HFF-Myc (cell line): ENCODE measurements at places on chromosomes 6 and 20.

DNA sequence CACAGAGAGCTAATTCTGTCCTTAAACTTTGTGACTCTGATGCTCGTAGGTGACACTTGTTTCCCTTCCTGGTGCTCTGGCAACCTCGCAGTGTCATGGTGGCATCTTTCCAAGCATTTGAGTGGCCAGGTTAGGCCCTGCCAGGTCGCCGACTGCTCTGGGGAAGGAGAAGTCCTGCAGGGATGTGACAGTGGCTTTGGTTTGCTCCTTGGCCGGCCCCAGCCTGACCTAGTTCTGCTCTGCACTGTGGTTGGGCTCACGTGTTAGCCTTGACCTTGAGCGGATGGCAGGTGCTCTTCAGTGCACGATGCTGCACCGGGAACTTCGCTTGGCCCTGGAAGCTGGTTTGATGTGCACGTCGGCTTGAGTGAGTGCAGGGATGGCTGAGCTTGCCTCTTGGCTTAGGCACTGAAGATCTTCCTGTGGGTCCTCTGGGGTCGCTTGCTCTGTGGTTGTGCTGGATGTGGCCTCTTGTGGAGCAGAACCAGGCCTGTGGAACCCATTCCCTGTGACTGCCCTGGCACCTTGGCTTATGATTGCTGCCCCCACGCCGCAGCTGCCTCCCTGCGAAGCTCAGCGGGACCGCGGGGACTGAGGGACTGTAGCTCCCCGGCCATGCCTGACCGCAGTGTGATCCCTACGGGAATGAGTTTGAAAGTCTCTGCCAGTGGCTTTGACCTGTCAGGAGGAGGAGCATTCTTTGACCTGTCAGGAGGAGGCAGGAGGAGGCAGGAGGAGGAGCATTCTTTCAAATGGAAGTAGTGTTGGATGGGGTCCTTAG is 8.7 kb downstream of the OSBPL2 start:
- no peak for DNase-seq

DNA sequence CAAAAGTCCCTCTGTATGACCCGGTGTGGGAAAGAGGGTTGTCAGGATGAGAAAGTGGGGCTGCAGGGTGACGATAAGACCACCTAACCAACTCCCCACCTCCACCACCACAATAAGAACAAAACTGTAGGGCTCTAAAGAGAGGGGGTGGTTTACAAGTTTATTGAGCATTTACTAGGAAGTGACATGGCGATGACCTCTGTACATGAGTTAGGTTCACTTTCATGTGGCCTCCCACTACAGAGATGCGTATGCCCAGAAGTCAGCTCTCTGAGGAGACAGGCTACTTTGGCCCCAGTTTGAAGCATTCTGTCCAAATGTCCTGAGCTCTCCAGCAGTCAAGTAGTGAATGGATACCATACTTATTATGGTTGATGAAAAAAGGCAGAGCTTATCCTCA is 28.7 kb upstream of the PI16 start:
- no peak for DNase-seq

GRCh38 chr6:99618649-99619408 is 12.2 kb downstream of the PRDM13 start:
- no peak for DNase-seq

- no peak for DNase-seq
Measured at GRCh38 chr20:34636648-34637047, 40.2 kb downstream of the PIGU start.

DNA sequence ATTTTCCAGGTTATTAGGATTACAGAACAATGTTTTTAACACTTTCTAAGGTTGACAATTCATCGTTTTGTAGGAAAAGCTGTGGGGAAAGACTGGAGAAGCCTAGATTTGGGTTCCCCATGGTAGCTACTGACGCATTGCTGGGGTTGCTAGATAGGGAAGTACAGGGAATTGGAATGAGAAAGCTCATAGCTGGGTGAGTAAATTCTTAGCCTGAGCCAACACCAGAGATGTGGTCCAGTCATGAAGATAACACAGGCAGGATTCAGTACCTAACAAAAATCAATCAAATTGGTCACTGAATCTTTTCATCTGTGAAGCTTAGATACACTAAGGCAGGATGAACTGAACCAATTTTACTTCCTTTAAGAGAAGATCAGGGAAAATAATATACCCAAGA is 35.7 kb downstream of the RIN2 start:
- no peak for DNase-seq

DNA sequence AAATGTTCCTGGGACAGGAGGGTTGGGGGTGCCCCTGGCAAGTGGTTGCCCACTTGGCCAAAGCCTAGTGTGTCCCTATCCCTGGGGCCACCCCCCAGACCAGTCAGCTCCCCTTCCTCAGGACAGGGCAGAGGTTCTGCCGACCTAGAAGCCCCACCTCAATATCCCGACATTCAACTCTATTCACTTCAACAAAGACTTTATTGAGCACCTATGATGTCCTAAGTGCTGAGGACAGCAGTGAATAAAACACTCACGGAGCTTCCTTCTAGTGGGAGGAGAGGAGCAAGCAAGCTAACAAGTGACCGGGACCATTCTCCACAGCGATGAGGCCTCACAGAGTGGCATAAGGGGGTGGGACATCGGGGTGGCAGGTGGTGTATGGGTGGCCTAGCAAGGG is 52.7 kb downstream of the GRM4 start:
- DNase-seq = no peak

GRCh38 chr6:42618686-42619085 is 54.9 kb downstream of the UBR2 start:
- DNase-seq = peak; percentile 11

DNA sequence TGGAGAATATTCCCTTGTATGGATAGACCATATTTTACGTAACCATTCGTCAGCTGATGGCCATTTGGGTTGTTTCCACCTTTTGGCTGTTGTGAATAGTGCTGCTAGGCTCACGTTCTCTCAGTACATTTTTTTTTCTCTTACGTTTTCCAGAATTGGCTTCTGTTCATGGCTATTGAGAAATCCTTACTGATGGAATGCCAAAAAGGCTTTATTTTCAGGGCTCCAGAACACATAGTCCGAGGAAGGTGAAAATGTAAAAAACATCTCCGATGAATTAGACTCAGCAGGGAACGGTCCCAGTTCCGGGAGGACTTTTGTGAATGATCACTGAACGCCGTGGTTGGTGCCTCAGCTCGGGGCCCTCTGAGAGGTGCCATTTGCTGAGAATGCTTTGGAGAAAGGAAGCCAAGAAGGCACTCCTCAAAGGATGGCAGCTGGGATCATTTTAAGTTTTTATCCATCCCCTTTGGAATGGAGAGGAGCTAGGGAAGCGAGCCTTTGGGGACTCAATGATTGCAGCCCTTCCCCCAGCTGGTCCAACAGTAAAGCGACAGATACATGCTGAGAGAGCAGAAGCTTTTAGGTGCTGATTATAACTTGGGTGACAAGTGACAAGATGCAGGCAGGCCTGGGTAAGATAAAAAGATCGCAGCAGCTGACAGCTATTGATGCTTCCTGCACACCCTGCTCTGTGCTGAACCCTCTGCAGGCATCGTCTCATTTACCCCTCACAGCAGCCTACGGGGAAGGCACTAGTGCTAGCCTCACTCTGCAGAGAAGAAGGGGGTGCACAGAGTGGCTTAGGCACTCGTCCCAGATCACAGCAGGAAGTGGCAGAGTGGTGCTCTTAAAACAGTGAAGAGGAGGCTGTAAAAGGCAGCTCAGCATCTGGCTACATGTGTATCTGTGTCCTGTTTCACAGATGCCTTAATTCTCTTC is 133.4 kb upstream of the KCNG1 start:
- DNase-seq = no peak

- DNase-seq = peak; percentile 68
Measured at GRCh38 chr6:21946298-21946783, 350.5 kb downstream of the PRL start.

GRCh38 chr6:163427498-163428254 is 13.2 kb downstream of the QKI start:
- DNase-seq = no peak

DNA sequence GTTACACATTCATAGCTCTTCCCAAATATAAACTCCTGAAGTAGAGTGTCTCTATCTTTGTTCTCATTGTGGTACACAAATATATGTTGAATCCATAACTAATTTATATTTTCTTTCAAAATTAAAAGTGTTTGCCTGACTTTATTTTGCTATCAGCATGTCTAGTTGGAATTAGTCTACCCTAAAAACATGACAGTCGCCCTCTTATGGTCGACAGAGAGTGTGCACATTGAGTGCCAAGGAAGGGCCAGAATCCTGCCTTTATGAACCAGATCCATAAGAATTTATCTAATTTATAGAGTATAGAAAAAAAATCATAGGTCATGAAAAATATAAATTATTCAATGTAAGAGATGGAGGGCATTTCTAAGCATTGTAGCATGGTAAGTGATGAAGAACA is 12.3 kb upstream of the DEFB112 start:
- no peak for DNase-seq

DNA sequence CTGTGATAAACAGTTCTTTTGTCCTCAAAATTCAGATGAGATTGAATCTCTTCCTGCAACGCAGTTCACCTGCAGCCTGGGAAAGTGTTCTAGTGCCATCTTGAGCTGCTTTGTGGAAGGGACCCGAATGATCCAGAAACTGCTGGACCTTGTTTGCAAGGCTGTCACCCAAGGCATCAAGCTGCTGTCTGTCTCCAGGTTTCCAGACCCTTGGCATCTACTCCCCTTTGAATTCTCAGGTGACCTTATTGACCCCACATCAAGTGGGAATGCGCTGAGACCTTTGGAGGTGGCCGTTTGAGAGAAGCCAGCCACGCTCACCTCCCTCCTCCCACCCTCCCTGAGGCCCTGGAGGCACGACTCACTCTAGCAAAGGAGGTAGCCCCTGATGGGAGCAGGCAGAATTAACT is 112.5 kb downstream of the EDN3 start:
- DNase-seq = no peak

GRCh38 chr6:53048431-53049195 is 16.6 kb upstream of the FBXO9 start:
- DNase-seq = peak; percentile 71

DNA sequence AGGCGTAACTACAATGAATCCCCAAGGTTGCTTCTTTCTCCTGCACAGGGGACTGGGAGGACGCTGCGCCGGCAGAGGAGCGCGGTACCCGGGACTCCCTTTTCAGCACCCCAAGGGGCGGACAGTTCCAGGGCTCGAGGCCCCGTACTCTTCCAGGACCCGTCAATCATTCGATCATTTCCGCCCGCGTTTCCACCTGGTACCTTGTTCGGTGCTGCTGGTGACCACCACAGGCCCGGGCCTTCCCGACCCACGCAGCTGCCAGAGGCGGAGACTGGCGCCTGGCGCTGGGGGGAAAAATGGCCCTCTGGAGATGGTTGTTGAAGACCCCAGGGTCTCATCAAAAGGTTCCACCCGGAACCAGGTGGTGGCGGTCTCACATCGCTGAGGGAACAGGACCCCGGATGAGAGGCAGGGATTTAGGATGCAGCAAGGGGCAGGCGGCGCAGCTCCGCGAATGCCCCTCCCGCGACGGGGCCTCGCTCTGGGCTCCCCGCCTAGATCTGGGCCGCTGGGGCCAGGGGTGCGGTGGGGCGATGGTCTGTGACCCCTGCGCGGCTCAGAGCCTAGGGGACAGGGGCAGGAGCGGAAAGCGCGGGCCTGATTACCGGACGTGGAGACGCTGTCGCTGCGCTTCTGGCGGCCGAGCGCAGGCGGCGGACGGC is 744 bp downstream of the VSX1 start:
- DNase-seq = no peak

- no peak for DNase-seq
Measured at GRCh38 chr6:157907651-157908050, 74.0 kb upstream of the SYNJ2 start.

DNA sequence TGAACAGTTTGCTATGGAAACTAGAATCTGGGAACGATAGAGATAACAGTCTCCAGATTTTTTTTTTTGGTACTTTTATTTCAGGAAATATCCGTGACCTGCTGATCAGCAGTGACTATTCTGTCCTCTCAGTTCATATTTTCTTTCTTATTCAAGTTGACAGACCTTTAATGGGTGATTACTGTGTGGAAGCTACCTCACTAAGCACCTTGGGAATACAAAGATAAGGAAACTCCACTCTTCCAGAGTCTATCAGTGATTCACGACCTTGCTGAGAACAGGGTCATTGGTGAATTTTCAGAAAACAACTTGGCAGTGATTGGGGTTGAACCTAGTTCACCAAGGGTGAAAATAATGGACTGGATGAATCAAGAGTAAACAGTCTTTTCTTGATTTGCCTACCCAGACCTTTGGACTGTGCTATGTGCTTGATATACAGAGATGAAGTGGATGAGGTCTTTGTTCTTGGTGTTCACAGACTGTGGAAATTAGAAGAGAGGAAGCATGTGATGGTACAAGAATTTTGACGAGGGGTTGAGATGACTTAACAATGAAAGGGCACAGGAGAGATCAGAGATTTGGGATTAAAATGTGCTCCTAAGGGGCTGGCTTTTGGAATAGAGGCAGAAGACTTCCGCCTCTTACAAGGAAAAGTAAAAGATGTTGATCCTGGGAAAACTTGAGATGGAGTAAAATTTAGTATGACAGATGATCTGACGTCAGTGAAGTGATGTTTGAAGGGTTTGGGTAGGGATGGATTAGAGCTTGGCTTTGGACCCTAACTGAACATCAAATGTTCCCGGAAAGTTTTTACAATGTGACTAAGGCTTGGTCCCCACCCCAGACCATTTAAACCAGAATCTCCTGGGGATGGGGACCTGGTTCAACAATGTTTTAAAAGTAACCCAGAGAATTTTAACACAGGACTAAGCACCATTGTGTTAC is 1.2 kb downstream of the KAT14 start:
- no peak for DNase-seq

DNA sequence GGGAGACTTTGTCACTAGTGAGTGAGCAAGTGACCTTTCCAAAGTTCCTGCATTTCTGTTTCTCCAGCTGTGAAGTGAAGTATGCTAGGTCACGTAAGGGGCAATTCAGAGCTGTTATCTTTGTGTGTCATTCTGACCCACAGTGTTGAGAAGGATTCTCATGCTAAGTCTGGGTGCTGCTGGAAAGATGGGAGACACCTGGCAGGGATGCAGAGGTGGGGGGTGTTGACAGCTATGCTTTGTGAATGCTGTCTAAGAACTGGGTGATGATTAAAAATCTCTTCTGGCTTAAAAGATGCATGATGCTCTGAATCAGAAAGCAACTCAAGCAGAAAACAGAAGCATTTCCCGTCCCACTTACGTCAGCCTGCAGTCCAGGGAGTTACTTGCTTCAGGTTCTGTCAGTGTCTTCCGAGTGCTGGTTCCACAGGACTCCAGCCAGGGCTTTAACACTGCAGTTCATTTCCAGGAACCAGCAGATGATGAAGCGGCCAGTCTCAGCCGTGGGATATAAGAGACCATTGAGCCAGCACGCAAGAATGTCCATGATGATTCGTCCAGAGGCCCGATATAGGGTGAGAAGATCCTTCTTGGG is 30.9 kb upstream of the ASXL1 start:
- DNase-seq = no peak

DNA sequence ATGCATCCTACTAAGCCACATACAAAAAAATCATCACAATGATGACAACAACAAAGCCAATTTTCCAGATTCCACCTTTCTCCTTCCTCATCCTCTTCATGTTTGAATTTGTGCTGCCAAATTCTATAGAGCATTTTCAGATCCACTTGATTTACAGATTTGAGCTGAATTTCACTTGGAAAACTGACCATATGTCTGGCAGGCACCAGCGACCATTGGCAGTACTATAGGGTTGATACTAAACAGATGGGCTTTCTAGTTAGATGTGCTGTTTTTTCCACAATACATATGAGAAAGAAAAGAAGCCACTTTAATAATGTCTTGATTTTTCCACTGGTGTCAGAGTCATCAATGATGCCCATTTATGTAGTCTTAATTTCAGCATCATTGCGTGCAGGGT is 127.0 kb downstream of the PHACTR3 start:
- DNase-seq = no peak

GRCh38 chr20:49281913-49282467 is 4.1 kb upstream of the ZNFX1 start:
- no peak for DNase-seq

GRCh38 chr6:102581378-102582124 is 1188.0 kb downstream of the GRIK2 start:
- DNase-seq = no peak
